ENCODE measurements at places on chromosomes 7 and 10.
A peak's percentile ranks its signal among the peaks of the same experiment; 100 is the strongest.

DNA sequence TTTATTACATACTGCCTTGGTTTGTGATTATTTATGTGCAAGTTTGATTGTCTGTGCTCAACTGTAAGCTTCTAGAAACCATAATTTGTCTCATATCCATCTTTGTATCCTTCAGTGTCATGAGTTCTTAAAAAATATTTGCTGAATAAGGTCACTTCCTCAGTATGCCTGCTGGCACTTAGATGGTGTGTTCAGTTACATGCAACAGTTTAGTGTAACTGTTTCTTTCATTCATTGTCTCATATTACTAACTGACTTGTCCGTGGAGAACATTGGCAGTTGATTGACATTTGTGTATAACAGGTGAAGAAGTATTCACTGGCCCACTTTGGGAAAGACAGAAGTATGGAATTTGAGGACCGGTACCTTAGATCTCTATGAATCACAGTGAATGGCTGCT is 236.9 kb downstream of the PRKG1 start:
- DNase-seq, result no peak

GRCh38 chr10:18455086-18455884 is 196.1 kb downstream of the NSUN6 start:
- no peak for DNase-seq

DNA sequence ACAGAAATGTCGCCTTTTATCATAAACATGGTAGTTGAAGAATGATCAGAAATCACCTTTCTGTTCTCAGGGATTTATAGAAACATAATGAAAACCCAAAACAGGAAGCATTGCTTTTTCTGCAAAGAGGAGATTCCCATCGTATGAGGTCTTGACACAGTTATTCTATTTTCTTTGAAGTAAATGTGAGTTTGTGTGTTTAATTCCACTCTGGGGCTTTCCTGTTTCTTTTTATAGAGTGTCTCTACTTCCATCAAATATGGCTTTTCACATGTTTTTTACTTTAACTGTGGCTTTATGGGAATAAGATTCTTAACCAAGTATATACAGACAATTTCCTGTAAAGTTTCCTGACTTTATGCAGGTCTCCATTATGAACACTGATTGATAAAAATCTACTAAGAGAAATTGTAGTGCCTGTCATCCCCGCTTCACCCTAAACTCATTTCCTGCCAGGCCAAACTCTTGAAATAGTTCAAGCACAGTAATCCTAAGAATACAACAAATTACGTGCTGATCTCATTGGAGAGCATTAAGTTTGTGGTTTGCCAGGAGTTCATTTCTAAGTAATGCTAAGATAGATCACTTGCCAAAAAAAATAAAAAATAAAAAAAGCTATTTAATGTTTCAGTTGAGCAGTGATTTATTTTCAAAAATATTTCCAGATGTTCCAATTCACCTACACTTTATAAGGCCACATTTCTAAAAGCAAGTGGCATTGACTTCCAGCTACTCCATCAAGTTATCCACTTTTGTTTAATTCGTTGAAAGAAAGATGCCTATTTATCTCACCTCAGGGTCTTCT is 52.2 kb upstream of the SEC61G start:
- DNase-seq, result no peak

- DNase-seq, result no peak
These were observed 661.9 kb downstream of the SORCS1 start for GRCh38 chr10:106502641-106503040.

GRCh38 chr10:119395280-119396007 is 147.1 kb downstream of the RGS10 start:
- DNase-seq, result no peak

- no peak for DNase-seq
These were observed 3.1 kb upstream of the CAPZA2 start for GRCh38 chr7:116859323-116859722.

GRCh38 chr10:66151346-66151745 is 774.5 kb upstream of the LRRTM3 start:
- no peak for DNase-seq

DNA sequence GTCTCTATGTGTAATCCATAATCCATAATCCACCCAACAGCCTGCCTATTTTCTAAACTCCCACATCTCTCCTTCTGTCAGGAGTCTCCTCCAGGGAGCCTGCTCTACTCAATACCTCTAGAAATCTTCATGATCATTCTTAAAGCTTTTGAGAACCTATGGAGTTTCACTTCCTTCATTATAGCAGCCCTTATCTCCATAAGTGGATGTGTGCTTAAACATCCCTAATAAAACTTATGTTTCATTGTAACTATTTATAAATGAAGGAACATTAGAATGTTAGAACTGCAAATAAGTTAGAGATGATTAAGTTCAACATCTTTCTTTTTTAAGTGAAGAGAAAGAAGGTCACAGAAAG is 8.5 kb downstream of the CPED1 start:
- no peak for DNase-seq

DNA sequence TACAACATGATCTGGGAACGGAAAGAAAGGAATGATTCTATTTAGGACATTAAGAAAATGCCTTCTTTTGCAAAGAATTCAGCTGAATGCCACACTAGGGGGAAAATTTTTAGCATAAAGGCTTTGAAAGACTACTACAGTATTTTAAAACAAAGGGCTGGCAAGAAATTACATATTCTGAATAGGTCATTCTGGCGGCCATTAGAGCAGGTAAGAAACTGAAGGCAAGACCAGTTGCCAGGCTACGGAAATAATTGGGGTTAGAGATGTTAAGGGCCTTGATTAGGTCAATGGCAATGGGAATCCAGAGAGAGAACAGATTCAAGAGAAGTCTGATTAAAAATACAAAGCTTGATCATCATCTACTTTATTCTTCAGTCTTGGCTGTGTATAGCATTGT is 3.8 kb upstream of the HECTD2 start:
- no peak for DNase-seq

DNA sequence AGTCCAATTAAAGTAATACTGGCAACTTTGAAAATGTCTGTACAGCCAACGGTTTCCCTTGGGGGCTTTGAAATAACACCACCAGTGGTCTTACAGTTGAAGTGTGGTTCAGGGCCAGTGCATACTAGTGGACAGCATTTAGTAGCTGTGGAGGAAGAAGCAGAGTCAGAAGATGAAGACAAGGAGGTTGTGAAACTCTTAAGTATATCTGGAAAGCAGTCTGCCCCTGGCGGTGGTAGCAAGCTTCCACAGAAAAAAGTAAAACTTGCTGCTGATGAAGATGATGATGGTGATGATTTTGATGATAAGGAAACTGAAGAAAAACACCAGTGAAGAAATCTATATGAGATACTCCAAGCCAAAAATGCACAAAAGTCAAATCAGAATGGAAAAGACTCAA is 72.2 kb downstream of the ZNF783 start:
- DNase-seq, result no peak

DNA sequence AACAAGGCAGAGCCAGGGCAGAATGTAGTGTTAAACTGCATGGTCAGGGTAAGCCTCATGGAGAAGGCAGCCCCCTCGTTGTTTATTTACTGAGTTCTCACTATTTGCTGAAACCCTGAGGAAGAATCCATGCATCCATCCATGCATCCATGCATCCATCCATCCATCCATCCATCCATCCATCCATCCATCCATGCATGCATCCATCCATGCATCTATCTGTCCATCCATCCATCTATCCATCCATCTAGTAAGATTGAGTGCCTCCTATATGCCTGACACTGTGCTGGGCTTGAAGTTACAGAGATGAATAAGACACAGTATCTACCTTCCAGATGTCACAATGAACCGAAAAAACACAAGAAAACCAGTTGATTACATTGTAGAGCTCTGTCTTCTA is 201.4 kb upstream of the AGK start:
- DNase-seq, result no peak

GRCh38 chr10:103685880-103686669 is 169.3 kb downstream of the SH3PXD2A start:
- peak; percentile 85 for DNase-seq

- no peak for DNase-seq
These were observed 232.6 kb upstream of the FERD3L start for GRCh38 chr7:19377611-19378344.

DNA sequence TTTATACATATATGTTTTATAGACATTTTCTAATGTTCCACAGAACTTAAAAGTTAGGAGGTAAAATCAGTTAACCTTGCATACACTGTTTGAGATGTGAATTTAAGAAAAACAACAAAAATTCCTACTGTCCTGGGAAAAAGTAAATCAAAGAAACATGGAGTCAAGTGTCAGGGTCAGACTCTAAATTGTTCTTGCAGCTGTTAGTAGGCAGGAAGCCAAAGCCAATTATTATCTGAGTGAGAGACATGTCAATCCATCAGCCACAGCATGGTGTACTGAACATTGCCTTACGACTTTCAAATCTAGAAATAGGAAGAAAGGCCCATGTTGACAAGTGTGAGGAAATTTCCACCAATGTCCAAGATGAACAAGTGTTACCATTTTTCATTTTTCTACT is 461.2 kb upstream of the MBL2 start:
- no peak for DNase-seq

GRCh38 chr7:141484907-141485306 is 66.3 kb upstream of the AGK start:
- DNase-seq, result no peak

DNA sequence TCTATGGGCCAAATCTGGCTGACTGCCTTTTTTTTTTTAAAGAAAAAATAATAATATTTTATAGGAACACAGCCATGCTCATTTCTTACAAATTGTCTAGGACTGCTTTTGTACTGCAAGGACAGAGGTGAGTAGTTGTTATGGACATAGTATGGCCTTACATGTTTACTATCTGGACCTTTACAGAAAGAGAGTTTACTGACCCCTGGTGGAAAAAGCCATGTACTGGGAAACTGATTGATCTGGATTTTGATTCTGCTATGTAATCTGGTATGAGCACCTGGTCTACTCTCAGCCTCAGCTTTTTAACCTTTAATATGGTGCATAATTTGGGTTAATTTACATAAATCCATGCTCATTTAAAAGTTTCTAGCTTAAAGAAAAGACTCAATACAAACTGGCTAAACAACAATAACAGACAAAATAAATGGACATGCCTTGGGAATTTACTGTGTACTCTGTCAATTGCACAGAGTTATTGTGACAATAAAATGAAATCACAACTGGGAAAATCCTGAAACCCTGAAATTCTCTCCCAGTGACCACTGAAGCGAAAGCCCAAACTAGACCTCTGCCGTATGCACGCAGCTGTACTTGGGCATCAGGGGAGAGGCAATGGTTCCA is 260.7 kb downstream of the BMPER start:
- no peak for DNase-seq

GRCh38 chr7:146090023-146090645 is 26.5 kb upstream of the CNTNAP2 start:
- no peak for DNase-seq

- DNase-seq, result peak; percentile 8
These were observed 152.0 kb downstream of the MACC1 start for GRCh38 chr7:20064974-20065862.

DNA sequence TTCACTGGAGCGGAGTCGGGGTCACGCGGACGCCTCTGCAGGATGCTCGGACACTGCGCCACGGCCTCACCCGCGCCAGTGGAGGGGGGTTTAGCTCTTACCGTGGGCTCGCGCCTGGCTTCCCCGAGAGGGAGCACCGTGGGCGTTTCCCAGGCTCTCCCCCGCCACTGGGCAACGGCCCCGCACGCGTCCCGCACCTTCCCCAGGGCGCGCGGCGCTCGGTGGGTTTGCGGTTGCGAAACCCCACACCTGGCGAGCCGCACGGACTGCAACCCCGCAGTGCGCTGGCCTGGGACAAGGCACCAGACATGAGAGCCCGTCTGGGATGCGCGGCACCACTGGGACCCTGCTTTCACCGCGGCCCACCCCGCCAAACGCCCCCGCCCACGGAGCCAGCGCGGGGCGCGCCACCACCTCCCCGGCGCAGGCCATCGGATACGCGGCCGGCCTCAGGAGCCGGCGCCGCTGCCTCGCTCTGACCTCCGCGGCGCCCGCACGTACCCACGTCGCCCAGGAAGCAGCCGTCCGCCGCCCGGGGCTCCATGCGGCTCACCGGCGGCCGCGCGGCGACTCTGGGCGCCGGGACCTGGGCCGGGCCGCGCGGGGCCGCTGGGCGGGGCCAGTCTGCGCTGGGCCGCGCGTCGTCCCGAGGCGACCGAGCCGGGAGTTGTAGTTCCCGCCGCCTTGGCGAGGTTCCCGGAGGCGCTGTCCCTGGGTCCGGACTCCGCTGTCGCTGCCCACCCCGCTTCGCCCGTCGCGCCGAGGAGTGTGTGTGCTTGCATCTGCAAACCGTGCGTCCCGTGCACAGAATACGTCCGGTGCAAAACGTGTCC is at the start of gene ASB13:
ASB13 (minus strand) TSS at position 588 of the 833 bp plus-strand sequence; CDS start at position 544, 44 bp downstream.
- DNase-seq, result peak; percentile 59
